ENCODE measurements at places on chromosomes 5 and 9.

DNA sequence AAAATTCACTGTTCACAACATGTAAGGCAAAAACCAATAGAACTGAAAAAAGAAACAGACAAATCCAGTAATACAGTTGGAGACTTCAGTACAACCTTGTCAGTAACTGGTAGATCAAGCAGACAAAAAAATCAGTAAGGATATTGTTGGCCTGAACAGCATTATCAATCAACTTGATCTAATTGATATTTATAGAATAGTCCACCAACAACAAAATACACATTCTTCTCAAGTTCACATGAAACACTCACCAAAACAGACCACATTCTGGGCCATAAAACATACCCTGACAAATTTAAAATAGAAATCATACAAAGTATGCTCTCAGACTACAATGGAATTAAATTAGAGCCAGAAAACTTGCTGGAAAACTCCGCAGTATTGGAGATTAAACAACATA lies 56.8 kb downstream of the DTWD2 start:
- no peak for DNase-seq

DNA sequence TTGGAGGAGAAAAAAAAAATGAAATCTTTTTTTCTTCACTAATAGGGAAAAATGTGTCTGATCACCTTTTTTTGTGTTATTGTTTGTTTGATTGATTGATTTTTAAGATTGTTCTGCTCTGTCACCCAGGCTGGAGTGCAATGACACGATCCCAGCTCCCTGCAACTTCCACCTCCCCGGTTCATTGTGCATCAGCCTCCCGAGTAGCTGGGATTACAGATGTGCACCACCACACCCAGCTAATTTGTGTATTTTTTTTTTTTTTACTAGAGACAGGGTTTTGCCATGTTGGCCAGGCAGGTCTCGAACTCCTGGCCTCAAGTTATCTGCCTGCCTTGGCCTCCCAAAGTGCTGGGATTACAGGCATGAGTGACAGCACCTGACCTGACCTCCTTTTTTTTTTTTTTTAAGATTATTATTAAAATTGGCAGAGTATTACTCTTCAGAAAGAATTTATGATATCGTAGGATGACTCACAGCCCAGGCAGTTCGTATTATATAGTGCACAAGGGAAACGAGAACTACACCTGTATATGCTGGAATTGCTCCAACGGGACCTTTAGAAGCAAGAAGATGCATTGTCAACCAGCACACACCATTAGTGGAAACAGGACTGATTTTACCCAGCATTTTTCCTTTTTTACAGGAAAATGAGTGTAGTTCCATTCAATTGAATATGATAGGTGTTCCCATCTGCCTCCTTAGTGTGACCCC lies 27.7 kb downstream of the FUBP3 start:
- no peak for DNase-seq

DNA sequence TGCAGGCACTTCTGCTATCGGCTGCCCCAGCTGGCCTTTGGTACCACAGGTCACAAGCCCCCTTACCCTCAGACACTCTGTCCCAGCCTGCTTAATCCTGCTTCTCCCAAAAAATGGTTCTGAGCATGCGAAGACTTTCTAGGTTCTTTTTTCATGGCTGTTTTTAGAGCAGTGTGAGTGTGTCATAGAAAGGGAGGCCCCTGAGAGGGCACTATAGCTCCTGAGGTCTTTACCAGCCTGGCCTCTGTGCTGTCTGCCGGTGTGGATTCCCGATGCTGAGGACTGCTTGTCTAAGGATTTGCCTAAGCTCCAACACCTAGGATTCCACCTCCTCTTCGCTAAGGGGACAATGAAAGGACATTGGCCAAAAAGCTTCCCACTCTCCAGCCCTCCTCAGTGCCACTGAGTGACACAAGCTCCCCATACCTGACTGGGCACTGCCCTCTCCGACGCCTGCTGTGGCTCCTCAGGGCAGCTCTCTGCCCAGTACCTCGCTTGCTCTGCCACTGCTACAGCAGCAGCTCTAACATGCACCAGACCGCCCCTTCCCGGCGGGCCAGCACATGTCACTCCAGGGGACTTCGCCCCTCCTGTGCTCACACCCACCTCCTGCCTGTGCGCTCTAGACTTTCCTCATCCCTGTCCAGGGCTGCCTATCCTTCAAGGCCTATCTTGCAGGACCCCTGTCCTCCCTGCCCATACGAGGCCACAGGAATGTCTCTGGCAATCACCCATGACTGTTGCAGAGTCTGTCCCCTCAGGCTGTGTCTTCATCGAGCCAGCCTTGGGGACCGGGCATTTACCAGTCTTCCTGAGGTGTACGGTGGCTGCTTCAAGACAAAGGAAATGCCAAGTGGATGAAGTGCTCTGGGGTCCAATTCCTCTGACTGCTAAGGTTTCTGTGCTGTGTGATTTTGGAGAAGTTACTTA lies 21.0 kb downstream of the MACROH2A1 start:
- no peak for DNase-seq

GRCh38 chr9:31588756-31589155 lies 795.7 kb upstream of the ACO1 start:
- no peak for DNase-seq

DNA sequence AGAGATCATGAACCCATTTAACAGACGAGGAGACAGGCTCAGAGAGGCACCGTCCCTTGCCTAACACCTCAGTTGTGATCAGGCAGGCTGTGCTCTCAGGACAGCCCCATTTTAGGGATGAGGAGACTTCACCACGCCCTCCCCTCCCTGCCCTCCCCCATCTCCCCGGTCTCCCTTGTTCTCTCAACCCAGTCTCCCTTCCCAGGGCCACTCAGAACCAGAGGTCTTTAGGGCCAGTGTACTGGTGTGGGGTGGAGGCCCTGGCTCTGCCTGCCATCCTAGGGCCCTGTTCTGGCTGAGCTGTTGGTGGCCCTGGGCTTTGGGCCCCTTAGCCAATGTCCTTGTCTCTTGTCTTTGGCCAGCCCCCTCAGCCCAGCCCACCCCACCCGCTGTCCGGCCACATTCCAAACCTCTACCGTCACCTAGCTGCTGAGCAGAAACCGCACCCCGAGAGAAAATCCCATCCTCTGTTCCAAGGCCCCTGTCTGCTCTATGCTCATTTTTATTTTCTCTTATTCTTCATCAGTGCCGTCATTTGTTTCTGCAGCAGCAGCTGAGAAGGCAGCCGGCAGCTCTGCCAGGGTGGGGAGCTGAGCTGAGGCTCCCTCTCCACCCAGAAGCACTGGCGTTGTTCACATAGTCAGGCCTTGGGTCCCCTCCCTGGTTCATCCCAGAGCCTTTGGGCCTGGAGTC lies 33.9 kb downstream of the OLFML2A start:
- no peak for DNase-seq

GRCh38 chr9:21919377-21920362 lies 74.5 kb downstream of the CDKN2A start:
- DNase-seq = peak; percentile 5

Measured in stimulated activated CD4-positive, alpha-beta T cell treated with anti-CD3 and anti-CD28 coated beads, Interleukin-2, amount 100 ng/mL, for 4 hours (primary cell).